Muscle of leg (tissue), 16 donors: ENCODE measurements at places on chromosomes 1 and 21.

- peak; percentile 71 for DNase-seq
These were observed 52.4 kb downstream of the SLC45A1 start for GRCh38 chr1:8370046-8370881.

GRCh38 chr1:228145463-228146416, 4.0 kb upstream of the GJC2 start:
- DNase-seq = peak; percentile 5

- DNase-seq = peak; percentile 24
These were observed 157.8 kb downstream of the VPS13D start for GRCh38 chr1:12387641-12388040.

DNA sequence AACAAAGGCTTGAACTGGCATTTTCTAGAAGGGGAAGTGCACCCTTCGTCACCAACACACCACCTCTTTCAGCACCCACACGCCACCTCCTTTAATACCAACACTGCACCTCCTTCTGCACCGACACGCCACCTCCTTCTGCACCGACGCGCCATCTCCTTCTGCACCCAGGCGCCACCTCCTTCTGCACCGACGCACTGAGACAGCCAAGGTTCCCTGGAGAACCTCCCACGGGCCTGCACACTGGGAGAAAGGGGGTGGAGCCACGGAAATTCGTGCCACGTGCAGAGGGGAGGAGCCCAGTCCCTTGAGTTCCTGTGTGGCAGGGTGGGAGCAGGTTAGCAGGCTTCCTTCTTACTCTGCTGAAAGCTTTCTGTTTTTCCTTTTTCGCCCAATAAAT, 327.9 kb upstream of the C1orf174 start:
- DNase-seq = no peak

- no peak for DNase-seq
These were observed 59.5 kb downstream of the SLC45A1 start for GRCh38 chr1:8377271-8377981.

GRCh38 chr1:45926330-45926729, 122.9 kb downstream of the MAST2 start:
- no peak for DNase-seq

- peak; percentile 36 for DNase-seq
These were observed 36.4 kb downstream of the ZNF697 start for GRCh38 chr1:119611701-119612113.

GRCh38 chr1:178376008-178376407, 120.8 kb downstream of the CLEC20A start:
- no peak for DNase-seq

DNA sequence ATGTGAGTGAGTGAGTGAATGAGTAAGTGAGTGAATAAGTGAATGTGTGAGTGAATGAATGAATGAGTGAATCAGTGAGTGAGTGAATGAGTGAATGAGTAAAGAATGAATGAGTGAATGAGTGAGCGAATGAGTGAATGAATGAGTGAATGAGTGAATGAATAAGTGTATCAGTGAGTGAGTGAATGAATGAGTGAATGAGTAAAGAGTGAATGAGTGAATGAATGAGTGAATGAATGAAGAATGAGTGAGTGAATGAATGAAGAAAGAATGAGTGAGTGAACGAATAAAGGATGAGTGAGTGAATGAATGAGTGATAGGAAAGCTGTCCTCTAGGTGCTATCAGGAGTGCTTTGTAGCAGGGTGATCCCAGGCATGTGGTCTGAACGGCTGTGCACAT, 35.7 kb downstream of the CFAP74 start:
- DNase-seq = no peak

GRCh38 chr1:103075316-103076000, 32.9 kb downstream of the COL11A1 start:
- peak; percentile 90 for DNase-seq

DNA sequence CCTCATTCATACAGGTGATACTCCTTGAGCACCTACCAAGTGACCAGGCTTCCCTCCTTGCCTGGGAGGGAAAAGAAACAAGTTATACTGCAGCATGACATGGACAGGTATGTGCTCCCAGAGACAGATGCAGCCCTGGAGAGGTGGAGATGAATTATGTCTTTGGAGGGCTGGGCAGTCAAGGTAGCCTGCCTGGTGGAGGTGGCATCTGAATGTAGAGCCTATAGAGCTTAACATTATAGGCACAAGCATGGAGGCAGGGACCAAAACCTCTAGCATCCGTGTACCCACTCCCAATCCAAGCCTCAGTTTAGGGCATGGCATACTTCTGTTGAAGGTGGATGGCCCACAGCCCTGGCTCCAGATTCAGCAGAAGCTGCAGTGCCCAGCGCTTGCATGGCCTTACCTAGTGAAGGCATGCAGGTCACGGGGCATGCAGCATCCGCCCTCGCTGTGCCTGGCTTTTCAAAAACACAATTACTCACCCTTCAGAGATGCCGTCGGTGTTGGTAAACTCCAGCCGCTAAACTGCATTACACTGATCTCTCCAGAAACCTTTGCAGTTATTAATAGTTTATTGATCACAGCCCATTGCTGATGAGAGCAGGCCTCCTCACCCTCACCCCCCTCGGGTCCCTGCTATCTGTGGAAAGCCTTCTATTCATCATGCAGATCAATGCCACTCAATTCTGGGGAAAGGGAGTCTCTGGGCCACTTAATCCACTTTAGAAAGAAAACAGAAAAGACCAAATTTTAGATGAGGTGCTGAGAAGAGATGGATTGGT, 151.1 kb upstream of the KLHDC7A start:
- no peak for DNase-seq
